ENCODE measurements at places on chromosomes 3 and 15. TPM values are rescaled to one million over a fixed set of nuclear protein-coding genes. Genes with fewer than 3 reads are reported as not detected.

Gene ALS2CL
- total RNA-seq, result 0.37 TPM

Gene GUCA1C
- total RNA-seq, result not detected

Gene MORF4L1
- total RNA-seq, result 192 TPM

Gene FSTL1
- 920 TPM for total RNA-seq

Gene ANKRD34C
- total RNA-seq, result not detected

Gene NR2F2
- 21.5 TPM for total RNA-seq

Gene GOLGA6B
- not detected for total RNA-seq

Gene CFAP91
- 0.73 TPM for total RNA-seq

Gene IQGAP1
- 287 TPM for total RNA-seq

Gene IMP3
- total RNA-seq, result 88.6 TPM

Gene HTR3E
- not detected for total RNA-seq

Gene ONECUT1
- not detected for total RNA-seq

Gene TMCO5A
- total RNA-seq, result not detected

Gene P2RY1
- total RNA-seq, result 0.39 TPM

Gene CFAP20DC
- 6.5 TPM for total RNA-seq

Gene STX19
- total RNA-seq, result not detected

Gene PLCB2
- 0.73 TPM for total RNA-seq

Gene IMPG2
- 0.20 TPM for total RNA-seq

Gene GASK1A
- 0.39 TPM for total RNA-seq

Gene PCSK6
- 1.8 TPM for total RNA-seq

Gene CCR1
- total RNA-seq, result 0.59 TPM

Gene TXNRD3
- 8.5 TPM for total RNA-seq

Gene PBRM1
- 52.9 TPM for total RNA-seq

Gene KLHL6
- not detected for total RNA-seq

Gene SHF
- 0.78 TPM for total RNA-seq

Gene GOLGA8R
- 1.2 TPM for total RNA-seq

Gene MELTF
- 7.3 TPM for total RNA-seq

Gene KNL1
- total RNA-seq, result 20.6 TPM

Gene SRGAP3
- 5.1 TPM for total RNA-seq

Gene AHSG
- not detected for total RNA-seq

Gene PGBD4
- 1.8 TPM for total RNA-seq

Gene SLC51A
- total RNA-seq, result not detected

Gene COL6A6
- total RNA-seq, result under 0.01 TPM

Gene ADGRG7
- total RNA-seq, result not detected

Gene TMEM42
- total RNA-seq, result 17.6 TPM

Gene SNX22
- 0.39 TPM for total RNA-seq

Gene SKOR1
- total RNA-seq, result under 0.01 TPM

Gene SEMA3G
- total RNA-seq, result 0.20 TPM

Gene ANKRD28
- 225 TPM for total RNA-seq

Gene THPO
- 0.37 TPM for total RNA-seq

Gene POTEB3
- not detected for total RNA-seq

Gene COL7A1
- total RNA-seq, result 17.8 TPM

Gene SOX2
- not detected for total RNA-seq

Measured in subcutaneous preadipocyte (primary cell).